Common myeloid progenitor, CD34-positive (primary cell): ENCODE measurements at places on chromosomes 11 and 22.

- peak; percentile 61 for DNase-seq
Observed at GRCh38 chr11:122007601-122008071, 108.4 kb downstream of the BLID start.

GRCh38 chr11:95586155-95586554, 203.4 kb downstream of the FAM76B start:
- DNase-seq, result no peak

- no peak for DNase-seq
Observed at GRCh38 chr11:45852018-45852711, 4.9 kb downstream of the CRY2 start.

- no peak for DNase-seq
Observed at GRCh38 chr11:48008951-48009270, 28.6 kb downstream of the PTPRJ start.

DNA sequence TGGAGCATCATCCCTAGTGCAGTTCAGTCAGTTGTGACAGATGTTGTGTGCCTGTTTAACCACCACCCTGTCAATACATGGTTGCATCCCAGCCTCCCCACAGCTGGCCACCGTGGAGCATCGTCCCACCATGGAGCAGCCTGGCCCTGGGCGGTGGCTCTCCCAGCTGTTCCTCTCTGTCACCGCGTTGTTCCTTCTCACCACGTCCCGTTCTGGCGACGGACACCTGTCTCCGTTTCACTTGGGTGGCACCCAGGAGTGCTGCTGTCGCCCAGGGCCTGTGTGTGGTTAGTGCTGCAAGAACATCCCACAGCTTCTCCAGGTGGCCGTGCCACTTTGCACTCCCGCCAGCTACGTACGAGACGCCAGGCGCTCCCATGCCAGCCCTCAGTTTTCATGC, 26.5 kb downstream of the MUC6 start:
- no peak for DNase-seq
